ENCODE measurements at places on chromosomes 3 and 15.
A peak's percentile ranks its signal among the peaks of the same experiment; 100 is the strongest.

- peak; percentile 43 for DNase-seq
Observed at GRCh38 chr15:63601026-63601703, 4.0 kb downstream of the FBXL22 start.

GRCh38 chr15:93479715-93480114 is 390.7 kb upstream of the RGMA start:
- no peak for DNase-seq

GRCh38 chr3:62065985-62066693 is 307.2 kb downstream of the FEZF2 start:
- no peak for DNase-seq

DNA sequence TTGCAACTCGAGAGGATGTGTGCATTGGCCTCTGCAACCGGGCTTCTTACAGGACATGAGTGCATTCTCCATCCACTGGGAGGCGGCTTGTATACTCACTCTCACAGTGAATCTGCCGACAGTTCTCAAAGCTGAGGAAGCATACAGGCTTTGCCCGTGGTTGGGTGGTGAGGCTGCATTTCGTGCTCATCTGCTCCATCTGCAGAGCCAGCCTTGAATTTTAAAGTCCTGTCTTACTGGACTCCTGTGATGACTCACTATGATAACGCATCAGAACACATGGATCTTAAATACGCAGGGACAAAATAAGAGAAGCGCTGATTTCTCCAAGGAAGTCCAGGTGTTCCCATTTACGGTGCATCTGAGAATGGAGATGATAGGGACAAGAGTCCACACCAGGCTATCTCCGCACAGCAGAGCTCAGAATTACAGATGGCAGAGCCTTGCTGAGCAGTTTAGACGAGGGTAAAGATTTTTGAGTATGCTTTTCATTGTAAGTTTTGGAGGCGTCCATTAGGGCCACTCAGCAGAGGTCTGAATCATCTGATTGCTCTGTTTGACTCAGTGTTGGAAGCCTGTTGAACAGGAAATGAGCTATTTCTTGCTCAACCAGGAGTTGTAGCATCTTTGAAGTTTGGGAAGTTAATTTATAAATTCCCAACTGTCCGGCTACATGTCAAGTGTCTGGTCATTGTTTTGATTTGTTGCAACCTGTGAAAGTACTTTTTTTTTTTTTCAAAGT is 87.1 kb downstream of the GABRG3 start:
- DNase-seq: no peak

GRCh38 chr15:63090472-63090871 is 31.2 kb upstream of the LACTB start:
- DNase-seq: no peak

- DNase-seq: no peak
Observed at GRCh38 chr3:128503164-128503651, 10.2 kb upstream of the GATA2 start.

DNA sequence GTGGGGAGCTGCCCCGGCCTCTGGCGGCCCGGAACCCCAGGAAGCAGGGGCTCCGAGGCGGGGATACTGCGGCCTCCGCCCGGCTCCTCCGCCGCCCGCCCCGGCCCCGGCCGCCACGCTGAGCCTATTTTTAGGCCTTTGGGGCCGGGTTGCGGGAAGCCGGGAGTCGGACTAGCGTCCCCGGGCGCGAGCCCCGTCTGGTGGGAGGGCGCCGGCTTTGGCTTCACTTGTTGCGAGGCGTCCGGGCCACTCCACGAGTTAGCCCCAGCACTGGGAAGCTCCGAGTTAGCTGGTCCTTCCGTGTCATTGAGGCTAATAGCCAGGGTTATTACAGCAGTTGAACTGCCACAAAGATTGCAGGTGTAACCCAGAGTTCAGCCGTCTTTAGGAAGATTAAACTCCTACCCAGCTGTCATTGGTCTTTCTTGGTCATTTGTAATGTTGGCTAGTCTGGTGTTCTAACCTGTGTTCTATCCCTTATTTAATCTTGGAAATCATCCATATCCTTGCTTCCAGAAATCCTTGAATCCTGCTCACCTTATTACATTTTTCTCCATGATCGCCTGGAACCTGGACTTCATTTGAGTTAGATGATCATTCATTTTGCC is 791 bp downstream of the GYG1 start:
- peak; percentile 5 for DNase-seq

DNA sequence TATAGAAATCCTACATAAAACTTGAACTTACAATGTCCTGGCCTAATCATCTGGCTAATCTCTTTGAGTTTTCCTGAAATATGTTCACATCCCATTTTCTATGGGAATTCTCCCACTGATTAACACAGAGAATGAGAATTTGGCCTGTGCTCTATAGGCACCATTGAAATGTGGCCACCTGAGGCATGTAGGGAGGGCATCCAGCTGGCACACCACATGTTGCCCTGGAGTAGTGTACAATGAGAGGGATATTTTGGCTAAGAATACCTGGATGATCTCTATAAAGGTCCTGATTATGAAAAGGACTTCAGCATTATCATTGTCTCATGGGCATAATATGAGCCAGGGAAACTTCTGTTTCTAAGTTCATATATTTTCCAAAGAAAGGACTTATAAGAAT is 324.0 kb downstream of the ZBTB20 start:
- DNase-seq: no peak

DNA sequence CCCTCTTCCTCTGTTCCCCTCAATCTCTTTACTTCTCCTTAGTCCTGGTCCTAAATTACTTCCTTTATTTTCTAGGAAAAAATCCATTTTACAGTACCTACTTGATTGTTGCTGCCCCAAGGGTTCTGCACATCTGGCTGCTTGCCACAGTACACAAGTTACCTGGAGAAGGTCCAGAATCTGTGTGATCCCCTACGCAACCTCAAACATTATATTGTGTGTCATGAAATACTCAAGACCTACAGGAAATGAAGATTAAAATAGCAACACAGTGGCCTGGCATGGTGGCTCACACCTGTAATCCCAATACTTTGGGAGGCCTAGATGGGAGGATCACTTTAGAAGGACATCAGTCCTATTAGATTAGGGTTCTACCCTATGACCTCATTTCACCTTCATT is 48.7 kb downstream of the PRKAR2A start:
- no peak for DNase-seq

GRCh38 chr3:170753421-170754310 is 116.3 kb downstream of the RPL22L1 start:
- no peak for DNase-seq

DNA sequence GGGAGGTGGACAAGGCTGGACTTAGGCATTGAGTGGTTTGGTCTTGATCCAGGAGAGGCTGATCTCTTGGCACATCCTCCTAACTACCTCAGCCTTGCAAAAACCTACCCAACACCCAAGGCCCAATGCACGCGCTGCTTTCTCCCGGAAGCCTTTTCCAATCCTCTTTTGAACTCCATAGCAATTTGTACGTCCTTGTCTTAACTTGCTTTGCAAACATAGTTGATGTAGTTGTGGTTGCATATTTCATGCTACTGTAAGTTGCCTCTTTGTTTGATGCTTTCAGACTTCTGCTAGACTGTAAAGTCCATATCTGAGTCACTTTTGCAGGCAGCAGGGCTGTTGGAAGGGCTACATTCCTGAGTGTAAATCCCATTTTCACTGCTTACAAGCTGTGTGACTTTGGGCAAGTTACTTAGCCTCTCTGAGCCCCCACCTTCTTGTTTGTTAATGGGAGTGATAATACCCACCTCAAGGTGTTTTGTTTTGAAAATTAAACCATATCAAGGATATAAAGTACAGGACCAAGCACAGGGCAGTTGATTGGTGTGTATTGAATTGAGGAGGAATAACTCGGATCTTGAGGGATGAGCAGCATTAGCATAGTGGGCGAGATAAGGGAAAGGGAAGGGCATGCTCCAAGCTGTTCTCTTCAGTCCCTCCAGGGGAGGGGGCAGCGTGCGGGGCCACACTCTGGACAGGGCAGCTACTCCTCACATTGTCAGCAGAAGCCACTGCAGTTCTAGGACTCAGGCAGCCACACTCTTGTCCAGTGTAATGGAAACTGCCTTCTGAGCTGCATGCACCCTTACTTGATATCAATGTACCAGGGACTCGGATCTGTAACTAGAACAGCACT is 28.8 kb downstream of the SIAH2 start:
- no peak for DNase-seq

DNA sequence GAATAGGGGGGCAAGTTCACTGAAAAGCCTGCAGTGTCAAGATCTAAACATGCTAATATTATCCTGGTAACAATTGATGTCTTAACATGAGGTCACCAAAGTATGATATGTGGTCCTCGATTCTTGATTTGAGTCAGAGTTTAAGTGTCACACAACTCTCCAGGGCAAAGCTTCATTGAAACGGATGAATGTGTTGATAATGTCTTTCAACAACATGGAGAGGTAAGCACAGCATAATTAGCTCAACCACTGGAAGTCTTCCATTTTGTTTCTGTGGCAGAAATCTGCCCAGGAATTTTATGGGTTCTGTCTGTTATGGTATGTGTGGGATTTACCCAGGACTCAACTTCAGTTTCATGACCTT is 591.5 kb downstream of the ZNF385D start:
- DNase-seq: no peak

- no peak for DNase-seq
Observed at GRCh38 chr3:179224584-179224983, 26.3 kb downstream of the KCNMB3 start.
